ENCODE measurements at places on chromosomes 5 and 9. TPM values are rescaled to one million over a fixed set of nuclear protein-coding genes. Genes with fewer than 3 reads are reported as not detected.
A peak's percentile ranks its signal among the peaks of the same experiment; 100 is the strongest.

GRCh38 chr5:137753691-137754187 lies 424 bp downstream of the HNRNPA0 start:
- no peaks in the 10 kb centered on the region for H3K27me3 ChIP-seq
- H3K36me3 ChIP-seq: peaks cover 32% of the 10 kb centered on the region
- peaks cover 19% of the 10 kb centered on the region for H3K4me1 ChIP-seq
- DNase-seq: no peak
- peak overlapping the region; percentile 98 for H3K27ac ChIP-seq

Gene GPR21
- total RNA-seq: 0.32 TPM

DNA sequence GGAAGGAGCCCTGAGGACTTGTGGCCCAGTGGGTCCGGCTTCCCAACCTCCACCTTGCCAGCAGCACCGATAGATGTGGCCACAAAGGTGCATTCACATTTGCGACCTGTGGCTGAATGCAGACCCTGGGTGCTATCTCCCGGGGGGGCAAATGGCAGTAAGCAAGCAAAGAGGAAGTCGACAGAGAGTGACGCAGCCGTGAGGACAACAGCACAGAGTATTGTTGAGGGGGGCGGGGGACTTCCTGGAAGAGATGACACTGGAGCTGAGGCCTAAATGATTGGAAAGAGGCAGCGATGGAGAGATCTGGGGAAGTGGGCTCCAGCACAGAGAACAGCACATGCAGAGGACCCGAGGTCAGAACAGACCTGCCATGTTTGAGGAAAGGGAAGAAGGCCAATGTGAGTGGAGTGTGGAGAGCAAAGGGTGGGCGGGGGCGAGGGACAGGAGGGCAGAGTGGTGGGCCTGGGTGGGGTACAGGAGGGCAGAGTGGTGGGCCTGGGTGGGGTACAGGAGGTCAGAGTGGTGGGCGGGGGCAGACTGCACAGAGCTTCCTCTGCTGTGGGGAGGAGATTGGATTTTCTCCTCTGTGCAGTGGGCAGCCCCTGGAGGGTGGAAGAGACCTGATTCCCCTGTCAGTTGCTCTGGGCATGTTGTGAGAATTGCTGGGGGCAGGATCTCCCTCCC lies 42.6 kb downstream of the ADAMTS2 start:
- DNase-seq: no peak
- no peaks in the 10 kb centered on the region for H3K36me3 ChIP-seq
- H3K4me3 ChIP-seq: no peak overlapping the region
- no peaks in the 10 kb centered on the region for H3K4me1 ChIP-seq
- no peak overlapping the region for H3K27ac ChIP-seq
- peaks cover 6% of the 10 kb centered on the region for H3K27me3 ChIP-seq

Gene EHMT1
- total RNA-seq: 57.9 TPM

DNA sequence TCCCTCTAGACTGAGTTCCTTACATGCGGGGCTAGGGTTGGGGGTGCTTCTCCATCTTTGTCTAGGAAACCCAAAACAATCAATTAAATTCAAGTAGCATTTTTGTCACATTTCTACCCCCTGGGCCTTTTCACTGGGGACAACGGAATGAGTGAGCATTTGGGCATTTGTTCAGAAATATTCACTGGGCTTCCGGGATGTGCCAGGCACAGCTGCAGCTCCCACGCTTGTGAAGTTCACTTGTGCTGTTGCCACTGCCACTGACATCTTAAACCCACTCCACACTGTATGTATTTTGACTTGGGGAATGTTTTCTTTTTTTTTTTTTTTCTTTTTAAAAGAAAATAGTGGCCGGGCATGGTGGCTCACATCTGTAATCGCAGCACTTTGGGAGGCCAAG lies 31.6 kb downstream of the DUSP1 start:
- H3K27ac ChIP-seq: no peak overlapping the region
- no peak overlapping the region for H3K4me3 ChIP-seq
- no peaks in the 10 kb centered on the region for H3K36me3 ChIP-seq

Gene CAMK2A
- not detected for total RNA-seq

Data from activated naive CD4-positive, alpha-beta T cell treated with anti-CD3 and anti-CD28 coated beads for 36 hours (primary cell).